Activated T-helper 1 cell treated with anti-CD3 and anti-CD28 coated beads, Interleukin-2, amount 50 U/mL, for 16 hours (primary cell): ENCODE measurements at places on chromosomes 4 and X.

GRCh38 chr4:188262464-188262863 is 123.2 kb downstream of the TRIML1 start:
- DNase-seq = no peak

DNA sequence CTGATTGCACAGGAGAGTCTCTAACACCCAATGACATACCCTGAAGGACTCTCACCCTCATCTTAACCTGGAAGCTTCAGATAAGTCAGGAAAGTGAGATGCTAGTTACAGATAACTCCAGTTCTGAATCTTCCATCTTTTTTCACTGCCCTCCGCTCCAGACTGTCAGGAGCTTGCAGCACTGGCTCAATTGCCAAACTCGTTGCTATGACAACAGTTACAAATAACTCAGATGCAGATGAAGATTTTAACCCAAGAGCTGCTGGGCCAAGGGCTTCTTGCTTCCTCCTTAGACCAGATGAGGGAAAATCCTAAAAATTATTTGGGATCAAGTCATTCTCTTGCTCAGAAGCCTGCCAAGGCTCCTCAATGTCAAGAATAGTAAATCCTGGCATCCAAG is 109.1 kb upstream of the HUWE1 start:
- DNase-seq = no peak

GRCh38 chr4:25320336-25320735 is 7.8 kb downstream of the ZCCHC4 start:
- no peak for DNase-seq

GRCh38 chr4:83011689-83012199 is 1.1 kb upstream of the LIN54 start:
- DNase-seq = no peak

GRCh38 chrX:20585782-20586181 is 319.1 kb upstream of the RPS6KA3 start:
- no peak for DNase-seq

DNA sequence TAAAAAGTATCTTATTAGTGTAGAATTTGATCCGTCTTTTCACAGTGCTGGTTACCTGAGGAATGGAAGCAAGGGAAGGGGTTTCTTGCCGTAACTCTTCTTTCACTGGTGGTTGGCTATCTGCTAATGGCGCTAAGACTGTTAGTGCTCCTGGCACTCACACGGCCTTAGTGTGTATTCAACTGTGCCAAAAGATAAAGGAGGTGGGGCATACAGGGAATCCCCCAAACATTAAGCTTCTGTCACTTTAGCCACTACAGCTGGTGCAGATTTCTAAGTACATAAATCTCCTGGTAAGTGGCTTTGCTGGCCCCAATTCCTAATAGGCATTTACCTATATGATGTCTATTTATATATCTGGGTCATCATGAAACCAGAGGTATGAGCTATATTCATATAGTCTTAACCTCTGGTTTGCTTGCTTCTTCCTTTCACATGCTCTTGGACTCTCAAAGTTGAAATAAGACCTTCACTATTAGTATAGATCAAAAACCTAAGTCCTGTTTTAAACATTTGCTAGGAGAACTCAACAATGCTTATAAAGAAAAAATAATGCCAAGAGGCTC is 95.1 kb downstream of the TSPAN7 start:
- DNase-seq = no peak

- no peak for DNase-seq
Observed at GRCh38 chrX:8429692-8430249, 34.9 kb upstream of the VCX3B start.

DNA sequence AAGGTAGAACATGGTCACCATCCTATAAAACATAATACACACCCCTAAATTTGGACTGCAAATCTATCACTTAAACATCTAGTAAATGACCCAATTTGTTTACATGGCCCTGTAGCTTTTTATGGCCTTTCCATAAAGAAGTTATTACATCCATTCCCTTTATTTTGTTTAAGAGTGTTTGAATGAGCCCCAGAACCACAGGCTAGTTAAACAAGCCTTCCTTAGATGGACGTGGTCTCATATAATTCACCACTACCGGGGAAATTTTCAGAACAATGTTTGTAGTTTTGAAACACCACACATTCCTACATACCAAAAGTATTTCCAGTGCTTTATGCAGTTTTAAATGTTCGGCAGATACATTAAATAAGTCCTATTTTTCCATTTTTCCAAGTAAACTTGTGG is 12.3 kb downstream of the PDGFC start:
- no peak for DNase-seq
